ENCODE measurements at places on chromosomes 16 and 17.

DNA sequence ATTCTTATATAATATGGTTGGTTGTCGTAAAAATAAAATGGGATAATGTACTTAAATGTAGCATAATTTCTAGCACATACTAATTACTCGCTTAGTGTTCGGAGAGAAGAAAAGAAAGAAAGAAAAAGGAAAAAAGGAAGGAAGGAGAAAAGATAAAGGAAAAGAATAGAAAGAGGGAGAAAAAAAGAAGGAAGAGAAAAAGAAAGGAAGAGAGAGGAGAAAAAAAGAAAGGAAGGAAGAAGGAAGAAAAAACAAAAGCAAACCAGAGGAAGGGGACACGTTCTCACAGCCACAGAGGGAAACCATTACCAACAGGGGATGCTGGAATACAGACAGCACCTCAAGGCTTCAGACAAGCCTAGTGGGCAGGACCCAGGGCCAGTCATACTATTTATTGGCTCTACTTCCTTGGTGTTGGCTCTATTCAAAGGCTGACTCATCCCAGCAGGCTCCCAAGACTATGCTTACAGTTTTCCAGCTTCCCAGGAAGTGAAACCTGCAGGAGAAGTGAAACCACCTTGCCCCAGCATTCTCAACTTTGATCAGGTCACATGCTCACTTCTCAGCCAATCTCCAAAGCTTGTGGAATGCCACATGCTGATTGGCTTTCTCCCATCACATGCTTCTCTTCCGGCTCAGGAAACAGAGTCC is 273.5 kb upstream of the IRX5 start:
- DNase-seq = no peak

DNA sequence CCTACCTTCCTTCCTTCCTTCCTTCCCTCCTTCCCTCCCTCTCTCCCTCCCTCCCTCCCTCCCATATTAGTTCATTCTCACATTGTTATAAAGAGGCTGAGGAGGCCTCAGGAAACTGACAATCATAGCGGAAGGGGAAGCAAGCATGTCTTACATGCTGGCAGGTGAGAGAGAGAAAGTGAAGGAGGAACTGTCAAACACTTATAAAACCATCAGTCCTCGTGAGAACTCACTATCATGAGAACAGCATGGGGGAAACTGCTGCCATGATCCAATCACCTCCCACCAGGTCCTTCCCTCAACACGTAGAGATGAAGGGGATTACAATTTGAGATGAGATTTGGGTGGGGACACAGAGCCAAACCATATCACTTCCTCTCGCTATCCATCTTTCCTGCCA is 281.6 kb upstream of the FOXF1 start:
- DNase-seq = no peak

- DNase-seq = no peak
Observed at GRCh38 chr17:37399265-37399803, 7.3 kb downstream of the ACACA start.

DNA sequence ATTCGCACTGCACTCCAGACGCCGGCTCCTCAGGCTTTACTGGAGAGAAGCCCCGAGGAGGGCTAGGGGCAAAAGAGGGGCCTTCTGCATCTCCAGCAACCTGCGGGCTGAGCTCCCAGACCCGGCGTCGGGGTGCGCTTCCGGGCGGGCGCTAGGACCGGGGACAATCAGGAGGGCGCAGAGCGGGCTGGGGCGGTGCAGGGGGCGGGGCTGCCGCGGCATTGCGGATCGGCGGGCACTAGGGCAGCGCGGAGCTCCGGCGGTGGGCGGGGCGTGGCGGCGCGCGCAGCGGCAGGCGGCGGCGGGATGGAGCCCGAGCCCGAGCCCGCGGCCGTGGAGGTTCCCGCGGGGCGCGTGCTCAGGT is at the start of gene TSEN54:
Gene TSEN54, plus strand, starts transcription at position 274 of the 364 bp plus-strand sequence. Its CDS starts 33 bp downstream, at position 307.
- peak; percentile 72 for DNase-seq

- no peak for DNase-seq
Observed at GRCh38 chr17:49511810-49512209, 16.7 kb downstream of the NGFR start.

GRCh38 chr17:79188685-79189084 is 114.1 kb downstream of the ENGASE start:
- DNase-seq = no peak

- no peak for DNase-seq
Observed at GRCh38 chr16:56848029-56848936, 16.7 kb upstream of the SLC12A3 start.

DNA sequence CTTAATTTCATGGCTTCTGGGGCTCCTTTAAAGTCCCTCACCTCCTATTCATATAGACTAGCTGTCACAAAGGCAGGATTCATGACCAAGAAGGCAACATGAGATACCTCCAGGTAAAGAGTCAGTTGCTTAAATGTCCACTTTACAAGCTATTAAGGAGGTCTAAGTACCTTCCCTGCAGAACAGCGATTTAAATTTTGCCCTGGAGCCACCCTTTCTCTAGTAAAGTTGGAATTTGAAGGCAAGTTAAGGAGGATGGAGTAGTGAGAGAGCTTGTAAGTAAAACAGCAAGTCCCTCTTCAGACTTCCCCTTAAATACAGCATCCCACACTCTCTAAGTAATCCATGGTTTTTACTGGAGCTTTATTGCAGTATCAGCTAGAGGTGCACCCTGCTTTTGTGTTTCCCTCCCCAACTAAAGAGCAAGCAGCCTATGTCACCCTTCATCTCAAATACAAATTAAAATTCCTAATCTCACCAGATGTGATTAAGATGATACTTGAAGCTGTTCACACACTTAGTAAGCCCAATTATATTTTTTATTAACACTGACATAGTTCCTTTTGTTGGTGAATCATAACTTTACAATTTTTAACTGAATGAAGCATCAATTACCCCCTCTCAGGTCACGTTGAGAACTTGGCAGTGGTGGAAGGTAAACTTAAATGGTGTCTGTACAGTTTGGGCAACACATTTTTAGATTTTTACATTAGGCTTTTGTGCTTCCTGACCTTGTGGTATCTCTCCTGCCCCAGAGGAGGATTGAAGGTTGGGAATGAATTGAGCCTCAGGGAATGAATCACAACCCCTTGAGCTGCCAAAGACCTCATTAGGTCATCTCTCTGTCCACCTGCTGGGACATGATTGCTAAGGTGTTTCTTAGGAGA is 108.9 kb downstream of the TANGO6 start:
- no peak for DNase-seq

GRCh38 chr16:65782611-65783600 is 583.6 kb upstream of the CDH5 start:
- no peak for DNase-seq

GRCh38 chr17:65824901-65825300 is 263.5 kb upstream of the AXIN2 start:
- no peak for DNase-seq

GRCh38 chr17:50593321-50593720 is 32.8 kb downstream of the CACNA1G start:
- DNase-seq = peak; percentile 96

GRCh38 chr17:78972507-78973105 is 7.1 kb downstream of the LGALS3BP start:
- no peak for DNase-seq

DNA sequence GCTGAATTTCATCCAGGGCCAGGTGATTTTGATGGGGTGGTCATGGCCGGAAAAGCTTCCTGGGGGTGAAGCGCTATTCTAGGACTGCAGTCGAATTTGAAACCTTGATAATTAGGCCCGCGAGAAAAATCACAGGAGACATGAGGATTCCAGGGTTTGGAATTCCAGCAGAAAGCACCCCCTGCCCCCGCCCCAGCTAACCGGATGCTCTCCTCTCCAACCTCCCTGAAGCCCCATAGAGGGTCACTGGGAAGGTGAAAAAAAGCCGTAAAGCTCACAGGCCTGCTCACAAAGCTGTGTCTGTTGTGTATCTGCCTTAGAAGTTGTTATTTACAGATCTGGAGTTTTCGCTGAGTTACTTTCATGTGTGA is 1.2 kb upstream of the GINS2 start:
- no peak for DNase-seq

DNA sequence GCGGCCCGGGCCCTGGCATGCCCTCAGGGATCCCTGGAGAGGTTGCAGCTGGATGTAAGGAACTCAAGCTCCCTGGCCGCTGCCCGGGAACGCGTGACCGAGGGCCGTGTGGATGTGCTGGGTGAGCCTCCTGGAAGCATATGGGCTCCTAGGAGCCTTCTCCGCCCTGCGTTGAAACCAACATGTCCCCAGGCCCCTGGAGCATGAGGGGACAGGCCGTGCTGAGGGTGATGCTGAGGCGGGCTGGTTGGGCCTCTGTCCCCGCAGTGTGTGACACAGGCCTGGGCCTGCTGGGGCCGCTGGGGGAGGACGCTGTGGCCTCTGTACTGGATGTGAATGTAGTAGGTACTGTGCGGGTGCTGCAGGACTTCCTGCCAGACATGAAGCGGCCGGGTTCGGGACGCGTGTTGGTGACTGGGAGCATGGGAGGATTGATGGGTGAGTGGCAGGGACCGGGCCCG is 5.7 kb upstream of the HSD17B1 start:
- DNase-seq = no peak

DNA sequence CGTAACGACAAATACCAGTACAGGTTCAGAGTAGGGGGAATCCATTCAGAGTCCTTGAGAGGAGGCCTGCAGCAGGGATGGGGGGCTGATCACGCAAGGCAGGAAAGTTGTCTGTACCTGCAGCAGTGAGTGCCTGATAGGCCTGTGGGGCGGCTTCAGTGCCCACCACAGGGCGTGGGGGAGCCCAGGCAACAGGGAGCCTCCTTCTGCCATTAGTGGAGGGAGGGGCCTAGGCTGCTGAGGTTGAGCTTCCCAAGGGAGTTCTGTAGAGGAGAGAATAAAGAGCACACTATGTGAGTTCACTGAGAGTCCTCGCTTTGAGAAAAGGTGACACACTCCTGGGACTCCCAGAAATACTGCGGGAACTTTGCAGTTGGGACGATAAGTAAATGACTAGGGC is 134.6 kb downstream of the SPECC1 start:
- no peak for DNase-seq

- DNase-seq = no peak
Observed at GRCh38 chr17:61131585-61131984, 268.1 kb upstream of the TBX2 start.

GRCh38 chr17:9370467-9370866 is 205.2 kb downstream of the STX8 start:
- no peak for DNase-seq

DNA sequence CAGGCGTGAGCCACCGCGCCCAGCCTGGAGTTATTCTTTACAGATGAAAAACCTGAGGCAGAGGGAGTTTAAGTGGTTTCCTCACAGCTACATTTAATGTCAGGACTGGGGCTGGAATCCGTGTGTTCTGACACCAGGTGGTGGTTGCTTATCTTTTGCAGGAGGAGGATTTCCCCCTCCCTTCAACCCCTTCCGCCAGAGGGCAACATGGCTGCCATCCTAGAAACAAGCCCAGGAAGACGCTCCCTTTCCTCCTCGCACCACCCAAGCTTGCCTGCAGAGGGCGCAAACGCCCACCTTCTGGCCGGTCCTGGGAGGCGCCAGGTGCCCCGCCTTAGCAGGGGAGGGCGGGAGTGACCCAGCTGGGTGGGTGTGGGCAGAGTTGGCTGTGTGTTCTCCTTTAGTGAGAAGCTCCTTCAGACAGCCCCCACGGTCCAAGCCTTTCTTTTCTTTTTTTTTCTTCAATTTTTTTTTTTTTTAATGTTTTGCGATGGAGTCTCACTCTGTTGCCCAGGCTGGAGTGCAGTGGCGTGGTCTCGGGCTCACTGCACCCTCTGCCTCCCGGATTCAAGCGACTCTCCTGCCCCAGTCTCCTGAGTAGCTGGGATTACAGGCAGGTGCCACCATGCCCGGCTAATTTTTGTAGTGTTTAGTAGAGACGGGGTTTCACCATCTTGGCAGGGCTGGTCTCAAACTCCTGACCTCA is 9.9 kb upstream of the RAP1GAP2 start:
- DNase-seq = peak; percentile 62

DNA sequence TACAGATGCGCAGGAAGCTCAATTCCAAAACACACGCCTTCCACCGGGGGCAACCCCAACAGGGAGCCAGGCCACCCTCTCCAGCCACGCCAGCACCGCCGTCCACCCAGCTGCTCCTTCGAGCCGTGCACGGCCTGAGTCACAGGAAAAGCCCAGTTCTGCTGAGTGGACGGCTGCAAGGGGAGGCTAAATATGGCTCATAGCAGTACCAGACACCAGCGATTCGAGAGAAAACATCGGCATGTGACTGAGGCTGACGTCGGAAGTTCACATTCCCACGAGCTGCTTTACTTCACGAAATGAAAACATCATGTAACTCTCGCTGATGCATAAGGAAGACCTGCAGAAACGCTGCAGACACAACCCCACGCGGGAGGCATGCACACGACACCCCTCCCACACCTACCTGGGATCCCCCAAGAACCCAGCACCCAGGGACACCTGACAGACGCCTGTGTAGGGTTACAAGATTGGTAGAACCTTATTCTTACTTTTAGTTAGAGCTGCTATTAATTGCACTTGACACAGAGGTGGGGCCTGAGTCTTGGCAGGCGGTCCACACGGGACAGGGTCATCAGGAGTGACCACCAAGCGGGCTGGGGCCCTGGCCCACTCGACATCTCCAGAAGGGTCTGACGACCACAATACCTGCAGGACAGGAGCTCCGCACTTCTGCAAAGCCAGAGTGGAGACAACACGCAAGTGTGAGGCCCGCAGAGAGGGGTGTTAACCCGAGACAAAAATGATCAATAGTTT is 116.8 kb downstream of the ANKRD11 start:
- no peak for DNase-seq

DNA sequence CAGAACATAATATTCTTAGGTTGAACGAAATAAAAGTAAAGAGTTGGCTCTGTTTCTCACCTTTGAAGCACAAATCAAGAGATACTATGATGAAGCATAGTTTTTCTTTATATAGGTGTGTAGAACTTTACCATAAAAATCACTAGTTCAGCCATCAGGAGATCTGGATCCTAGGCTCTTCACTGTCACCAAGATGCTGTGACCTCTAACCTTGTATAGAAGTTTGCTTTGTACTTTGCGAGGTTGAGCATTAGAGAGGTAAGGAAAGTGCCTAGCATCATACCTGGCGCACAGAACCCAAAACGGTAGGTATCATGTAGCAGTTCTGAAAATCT is 553 bp upstream of the CDC6 start:
- no peak for DNase-seq

DNA sequence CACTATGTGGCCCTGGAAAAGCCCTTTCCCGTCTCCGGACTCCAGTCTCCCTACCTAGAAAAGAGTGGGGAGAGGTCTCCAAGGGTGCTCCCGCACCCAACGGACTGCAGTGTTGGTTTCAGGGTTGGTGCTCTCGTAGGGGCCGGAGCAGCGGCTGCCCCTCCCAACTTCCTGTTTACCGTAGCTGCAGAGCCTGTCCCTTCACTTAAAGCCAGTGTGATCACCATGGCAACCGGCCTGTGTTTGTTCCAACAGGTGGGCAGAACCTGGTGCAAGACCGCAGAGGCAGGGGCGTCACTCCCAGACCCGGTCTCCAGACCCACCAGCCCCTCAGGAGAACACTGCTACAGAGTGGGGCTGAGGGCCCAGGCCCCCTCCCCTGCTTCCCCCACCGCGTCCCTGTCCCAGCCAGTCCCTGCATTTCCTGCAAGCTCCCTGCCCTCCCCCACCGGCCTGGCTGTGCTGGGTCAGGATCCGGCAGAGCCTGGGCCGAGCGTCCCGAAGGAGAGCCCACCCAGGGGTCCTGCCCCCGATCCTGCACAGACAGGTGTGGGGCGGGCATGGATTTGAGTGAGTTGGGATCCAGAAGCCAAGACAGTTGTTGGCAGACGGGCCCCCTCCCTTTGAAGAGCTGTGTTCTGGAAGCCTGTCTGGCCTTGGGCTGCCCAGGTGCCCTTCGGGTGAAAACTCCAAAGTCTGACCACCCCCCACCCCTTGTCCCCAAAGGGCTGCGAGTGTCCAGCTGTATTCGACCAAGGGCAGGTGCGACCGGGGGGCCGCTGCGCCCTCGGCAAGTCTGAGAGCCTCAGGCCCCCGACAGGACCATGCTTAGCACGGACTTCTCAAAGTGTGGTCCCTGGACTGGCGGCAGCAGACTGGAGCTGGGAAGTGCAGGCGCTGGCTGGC is 1.5 kb upstream of the BAIAP3 start:
- peak; percentile 67 for DNase-seq
